ENCODE measurements at places on chromosomes 1 and 21. TPM values are rescaled to one million over a fixed set of nuclear protein-coding genes. Genes with fewer than 3 reads are reported as not detected.

LRRC71 gene
- total RNA-seq, result not detected

NTRK1 gene
- total RNA-seq, result 1.1 TPM

DNA sequence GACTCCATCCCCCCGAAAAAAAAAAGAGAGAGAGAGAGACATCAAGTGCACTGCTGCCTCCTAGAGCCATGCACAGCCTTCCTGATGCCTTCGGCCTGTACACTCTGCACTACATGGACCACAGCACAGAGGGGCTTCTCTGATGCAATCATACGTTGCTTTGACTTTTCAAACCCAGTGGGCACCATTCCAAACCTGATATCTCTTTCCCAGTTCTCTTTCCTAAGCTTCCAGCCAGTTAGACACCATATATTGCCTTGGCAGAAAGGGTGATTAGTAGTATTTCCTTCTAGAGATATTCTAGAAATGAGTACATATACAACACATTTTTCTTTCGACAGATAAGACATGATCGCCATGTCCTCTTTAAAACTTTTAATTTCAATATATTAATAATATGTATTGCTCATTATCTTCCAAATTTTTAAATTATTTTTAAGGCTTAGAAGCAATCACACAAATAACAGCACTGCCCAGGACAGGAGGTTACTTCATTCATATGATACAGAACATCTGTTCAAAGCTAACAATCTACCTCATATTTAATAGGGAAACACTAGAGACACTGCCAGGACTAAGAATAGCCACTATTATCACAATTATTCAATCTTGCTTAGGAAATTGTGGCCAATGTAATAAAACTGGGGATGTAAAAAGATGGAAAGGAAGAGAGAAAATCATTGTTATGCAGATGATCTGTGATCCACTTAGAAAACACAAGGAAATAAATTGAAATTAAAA lies 9.9 kb downstream of the CLCA1 start:
- no peak overlapping the region for H3K4me3 ChIP-seq
- H3K36me3 ChIP-seq, result no peaks in the 10 kb centered on the region
- no peak for DNase-seq
- H3K27me3 ChIP-seq, result no peaks in the 10 kb centered on the region

DNA sequence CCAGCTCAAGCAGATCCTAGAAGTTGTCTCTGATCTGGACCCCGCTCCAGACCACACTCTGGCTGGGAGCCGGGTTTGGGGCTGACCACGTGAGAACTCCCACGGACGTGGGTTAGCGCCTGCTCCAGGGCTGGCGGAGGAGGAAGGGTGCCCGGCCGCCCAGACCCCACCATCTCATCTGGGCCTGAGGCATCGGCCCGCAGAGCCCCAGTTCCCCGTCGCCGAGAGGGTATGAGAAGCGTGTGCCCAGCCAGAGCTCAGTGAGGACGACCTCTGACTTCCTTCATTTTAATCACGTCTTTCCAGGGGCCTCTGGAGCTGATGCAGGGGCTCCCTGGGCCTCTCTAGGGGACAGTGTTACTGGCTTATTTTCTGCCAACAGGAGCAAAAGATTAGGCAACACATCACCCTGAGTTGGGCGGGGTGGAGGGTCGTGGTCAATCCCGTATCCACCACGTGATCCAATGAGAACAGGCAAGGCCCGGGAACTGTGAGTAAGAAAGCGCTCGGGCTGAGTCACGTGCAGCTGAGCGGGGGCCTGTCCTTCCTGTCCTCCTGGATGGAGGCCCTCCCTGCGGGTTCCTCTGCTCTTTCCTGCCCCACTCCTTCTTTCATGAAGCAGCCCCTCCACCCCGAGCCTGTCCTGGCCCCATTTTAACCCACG lies 81.1 kb downstream of the SIK1 start:
- no peak overlapping the region for H3K4me3 ChIP-seq
- no peaks in the 10 kb centered on the region for H3K27me3 ChIP-seq
- H3K36me3 ChIP-seq, result no peaks in the 10 kb centered on the region
- no peak for DNase-seq
- H3K27ac ChIP-seq, result no peak overlapping the region
- H3K4me1 ChIP-seq, result peaks cover 22% of the 10 kb centered on the region

All from esophagus muscularis mucosa (tissue), 4 donors.